ENCODE measurements at places on chromosomes 12 and 14. TPM values are rescaled to one million over a fixed set of nuclear protein-coding genes. Genes with fewer than 3 reads are reported as not detected.

- no peak for DNase-seq
Observed at GRCh38 chr12:121560392-121561008, 20.3 kb downstream of the KDM2B start.

- no peak for DNase-seq
Observed at GRCh38 chr14:61607570-61608244, 87.6 kb upstream of the HIF1A start.

DNA sequence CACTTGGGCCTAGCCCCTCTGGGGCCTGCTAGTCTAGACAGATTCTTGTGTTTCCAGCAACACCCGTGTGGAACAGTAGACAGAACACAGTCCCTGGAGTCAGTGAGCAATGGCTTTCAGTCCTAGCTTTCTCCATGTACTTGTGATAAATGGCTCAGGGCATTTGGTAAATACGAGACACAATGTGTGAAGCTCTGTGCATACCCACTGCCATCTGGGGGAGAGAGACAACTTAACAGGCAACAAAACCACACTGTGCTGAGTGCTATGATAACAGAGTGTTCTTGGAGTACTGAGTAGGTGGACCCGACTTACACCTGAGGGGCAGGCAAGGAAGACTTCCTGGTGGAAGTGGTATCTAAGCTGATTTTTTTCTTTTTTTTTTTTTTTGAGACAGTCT lies 86.3 kb upstream of the TBX3 start:
- DNase-seq = no peak

GRCh38 chr12:45310627-45310968 lies 94.7 kb downstream of the ANO6 start:
- DNase-seq = no peak

GRCh38 chr12:34286934-34287333 lies 264.6 kb downstream of the ALG10 start:
- no peak for DNase-seq

DNA sequence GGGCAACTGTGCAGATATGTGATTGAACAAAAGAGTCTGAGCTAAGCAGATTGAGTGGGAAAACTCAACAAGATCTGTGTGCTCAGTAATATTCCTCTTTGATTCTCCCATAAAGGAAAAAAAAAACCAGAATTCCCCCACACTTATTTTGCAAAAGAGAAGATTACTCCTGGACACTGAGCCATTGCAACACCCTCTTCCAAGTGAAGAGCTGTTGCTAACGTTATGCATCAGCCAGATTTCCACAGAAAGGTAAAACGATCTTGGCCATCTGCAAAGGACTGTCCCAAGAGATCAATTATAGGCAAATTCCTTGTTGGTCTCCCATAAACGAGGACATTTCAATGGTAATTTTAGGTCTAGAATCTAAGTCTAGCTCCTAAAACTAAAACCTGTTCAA lies 587.7 kb downstream of the C12orf50 start:
- no peak for DNase-seq

DNA sequence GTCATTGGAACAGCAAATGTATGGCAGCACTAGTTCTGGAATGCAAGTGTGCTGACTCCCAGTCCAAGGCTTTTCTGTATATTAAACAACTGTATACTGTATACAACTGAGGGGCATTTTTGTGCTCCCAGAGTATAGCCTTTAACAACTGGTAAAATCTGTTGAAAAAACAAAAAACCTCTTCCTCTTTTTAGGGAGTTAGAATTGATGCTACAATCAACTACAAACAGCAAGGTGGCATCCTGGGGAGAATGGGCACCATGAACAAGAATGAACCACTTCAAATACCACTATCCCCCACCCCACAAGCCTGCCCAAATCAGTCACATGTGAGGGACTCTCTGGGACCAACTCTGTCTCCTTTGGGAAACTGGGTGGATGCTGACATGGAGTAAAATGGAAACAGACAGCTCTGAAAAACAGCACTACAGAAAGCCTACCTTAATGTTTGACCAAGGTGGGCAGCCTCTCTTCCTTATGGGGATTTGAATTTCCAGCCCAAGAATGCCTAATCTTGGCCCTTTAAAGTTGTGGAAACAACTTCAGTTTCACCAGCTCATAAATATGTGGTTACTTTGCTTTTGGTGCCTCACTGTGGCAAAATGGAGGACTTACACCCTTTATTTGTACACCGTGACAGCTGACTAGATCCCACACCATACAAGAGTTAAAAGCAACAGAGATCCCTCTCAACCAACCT lies 7.5 kb downstream of the VTI1B start:
- no peak for DNase-seq

DNA sequence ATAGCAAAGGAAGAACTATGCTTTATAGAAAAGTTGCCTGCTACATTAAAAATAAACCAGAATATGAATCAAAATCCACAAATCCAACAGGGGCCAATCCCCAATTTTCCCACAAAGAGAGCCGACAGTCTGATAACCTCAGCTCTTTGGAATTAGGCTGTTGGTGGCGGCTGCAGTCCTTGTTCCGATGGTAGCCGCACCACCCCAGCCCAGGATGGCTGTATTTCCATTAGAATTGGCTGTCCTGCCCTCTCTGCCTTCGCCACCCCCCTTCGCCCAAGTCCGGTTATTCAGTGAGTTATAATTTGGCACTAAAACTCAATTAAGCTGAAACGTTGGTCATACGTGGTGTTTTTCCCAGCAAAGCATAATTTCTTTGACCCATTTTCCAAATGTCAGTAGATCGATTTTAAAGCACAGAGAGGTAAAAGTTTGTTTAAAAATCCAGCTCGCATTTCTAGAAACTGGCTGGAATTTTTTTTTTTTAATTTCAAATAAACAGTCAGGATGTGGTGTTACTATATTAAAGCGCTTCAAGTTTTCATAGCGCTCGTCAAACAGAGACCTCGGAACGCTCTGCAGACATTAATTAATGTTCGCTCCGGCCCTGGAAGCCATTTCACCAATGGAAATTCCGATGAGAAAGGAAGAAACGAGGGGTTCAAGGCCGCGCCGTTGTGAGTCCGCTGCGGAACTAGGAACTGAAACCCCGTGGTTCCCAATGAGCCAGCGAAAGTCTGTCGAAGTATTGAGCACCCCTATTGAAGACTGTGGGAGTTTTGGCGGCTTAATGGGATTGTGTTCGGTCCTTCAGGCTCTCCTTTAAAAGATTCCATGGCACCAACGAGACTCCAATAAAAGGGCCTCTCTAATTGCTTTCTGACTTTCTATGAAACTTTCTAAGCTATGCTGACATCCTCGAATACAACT lies 104.8 kb upstream of the DIO3 start:
- peak; percentile 31 for DNase-seq

DNA sequence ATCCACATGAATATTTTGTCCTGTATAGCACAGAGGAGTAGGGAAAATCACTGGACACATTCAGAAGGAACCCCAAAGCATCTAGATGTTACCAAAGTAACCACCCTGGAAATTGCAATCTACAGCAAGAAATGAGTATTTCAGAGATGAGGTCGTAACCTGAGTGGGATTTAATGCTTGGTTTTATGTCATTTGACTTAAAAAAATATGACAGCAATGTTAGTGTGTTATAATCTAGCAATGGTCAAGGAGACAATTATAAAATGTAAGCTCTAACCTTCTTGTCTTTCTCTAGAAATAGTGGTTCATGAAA lies 256.6 kb downstream of the NAV3 start:
- no peak for DNase-seq

- no peak for DNase-seq
Observed at GRCh38 chr14:78970677-78971076, 800.5 kb downstream of the NRXN3 start.

GRCh38 chr12:28967426-28967825 lies 181.7 kb upstream of the FAR2 start:
- DNase-seq = no peak

GRCh38 chr14:62882967-62883366 lies 162.3 kb downstream of the KCNH5 start:
- no peak for DNase-seq

DNA sequence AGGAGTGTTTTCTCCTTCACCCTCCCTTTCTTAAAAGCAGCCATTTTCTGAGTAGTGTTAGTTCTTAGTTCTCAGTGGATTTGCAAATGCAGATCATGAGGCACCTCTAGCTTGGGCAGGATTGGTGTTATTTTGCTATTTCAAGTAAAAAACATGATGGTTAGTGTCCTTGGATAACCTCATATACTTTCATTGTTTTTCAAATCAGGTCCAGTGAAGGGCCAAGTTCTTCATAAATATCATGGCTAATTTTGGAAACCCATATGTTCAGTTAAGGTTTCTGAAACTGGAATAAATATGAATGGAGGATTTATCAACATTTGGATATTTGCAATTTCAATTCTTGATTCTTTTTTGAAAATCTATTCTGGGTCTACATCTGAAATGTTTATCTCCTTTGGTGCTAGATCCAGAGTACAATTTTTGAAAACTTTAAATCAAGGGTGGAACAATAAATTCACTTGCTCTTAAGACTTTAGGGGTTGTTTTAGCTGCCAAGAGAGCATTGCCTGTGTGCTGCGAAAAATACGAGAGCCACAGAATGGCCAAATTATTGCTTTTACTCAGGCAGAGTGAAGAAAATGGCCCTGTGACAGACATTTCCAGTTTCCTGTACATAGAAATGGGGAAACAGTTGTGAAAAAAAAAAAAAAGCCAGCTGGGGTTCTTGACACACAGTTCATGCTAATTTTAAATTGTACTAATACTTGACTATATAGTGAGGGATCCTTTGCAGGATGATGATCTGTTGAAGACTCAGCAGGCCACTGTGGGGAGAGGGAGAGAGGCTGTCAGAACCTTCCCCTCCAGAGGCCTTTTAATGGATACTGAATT lies 104.6 kb downstream of the BICD1 start:
- DNase-seq = no peak

- no peak for DNase-seq
Observed at GRCh38 chr12:102479099-102479885, 1.1 kb downstream of the IGF1 start.

DNA sequence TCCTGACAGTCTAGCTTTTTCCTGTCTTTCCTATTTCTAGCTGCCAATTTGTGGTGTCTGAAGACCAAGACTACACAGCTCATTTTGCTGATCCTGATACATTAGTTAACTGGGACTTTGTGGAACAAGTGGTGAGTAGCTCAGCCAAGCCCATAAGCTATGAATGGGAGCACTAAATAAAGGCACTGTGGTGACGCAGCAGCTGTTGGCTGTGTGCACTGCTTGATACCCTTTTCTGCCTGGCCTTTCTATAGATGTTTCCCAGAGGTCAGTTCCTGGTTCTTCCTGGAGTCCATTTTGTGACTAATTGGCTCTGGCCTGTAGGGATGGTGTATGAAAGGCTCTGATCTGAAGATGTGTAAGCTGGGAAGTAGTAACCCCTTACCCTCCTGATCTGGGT lies 20.5 kb downstream of the RNF10 start:
- DNase-seq = no peak

- no peak for DNase-seq
Observed at GRCh38 chr14:81562818-81563217, 29.2 kb upstream of the SEL1L start.

DNA sequence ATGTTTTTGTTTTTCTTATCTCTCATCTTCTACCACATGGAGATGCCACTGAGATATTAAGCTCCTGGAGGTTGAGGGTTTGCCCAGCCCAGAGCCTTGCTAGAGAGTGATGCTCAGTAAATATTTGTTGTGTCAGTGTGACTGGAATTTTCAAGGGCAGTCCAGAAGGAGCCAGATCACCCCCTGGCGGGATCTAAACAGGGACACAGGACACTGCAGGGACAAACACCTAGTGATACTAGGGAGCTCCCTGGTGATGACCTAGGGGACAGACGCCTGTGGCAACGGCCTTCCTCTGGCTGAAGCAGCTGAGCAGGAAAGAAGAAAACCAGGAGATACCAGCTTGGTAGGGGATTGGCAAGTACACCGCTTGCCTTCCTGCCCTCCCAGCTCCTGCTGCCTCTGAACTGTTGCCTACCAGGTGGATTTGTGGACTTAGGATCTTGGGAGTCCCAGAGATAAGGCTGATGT lies 714.4 kb upstream of the TBX3 start:
- DNase-seq = no peak

DNA sequence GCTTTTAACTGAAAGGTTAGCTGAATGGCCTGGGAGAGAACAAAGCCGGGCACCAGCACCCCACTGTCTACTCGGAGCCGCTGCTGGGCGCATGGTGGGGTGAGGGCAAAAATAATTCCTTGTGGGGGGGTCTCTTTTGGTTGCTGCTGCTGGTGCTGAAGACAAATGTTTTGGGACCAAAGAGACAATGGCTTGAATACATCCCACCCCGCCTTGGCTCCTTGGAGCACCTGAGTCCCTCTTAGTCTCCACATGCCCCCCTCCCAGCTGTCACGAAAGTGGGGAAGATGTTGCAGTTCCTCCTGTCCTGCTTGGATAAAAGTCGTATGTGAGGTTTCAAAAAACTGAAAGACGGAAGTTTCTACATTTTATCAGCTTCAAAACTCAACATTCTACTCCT lies 85.0 kb downstream of the PIWIL1 start:
- DNase-seq = no peak

DNA sequence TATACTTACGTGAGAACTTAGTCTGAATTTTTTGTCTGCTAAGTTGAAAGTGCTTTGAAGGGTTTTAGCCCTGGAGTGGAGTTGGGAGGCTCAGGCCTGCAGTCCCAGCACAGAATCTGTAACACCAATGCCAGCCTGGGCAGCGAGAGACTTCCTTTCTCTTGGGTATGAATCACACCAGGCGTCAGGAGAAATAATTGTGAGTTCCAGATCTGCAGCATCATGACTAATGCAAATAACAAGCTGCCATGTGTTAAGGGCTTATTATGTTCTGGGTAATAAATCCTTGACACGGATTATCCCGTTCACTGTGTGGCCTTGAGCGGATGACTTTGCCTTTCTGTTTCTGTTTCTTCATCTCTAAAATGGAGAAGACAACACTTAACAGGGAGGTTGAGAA lies 70.6 kb downstream of the B4GALNT3 start:
- DNase-seq = no peak

DNA sequence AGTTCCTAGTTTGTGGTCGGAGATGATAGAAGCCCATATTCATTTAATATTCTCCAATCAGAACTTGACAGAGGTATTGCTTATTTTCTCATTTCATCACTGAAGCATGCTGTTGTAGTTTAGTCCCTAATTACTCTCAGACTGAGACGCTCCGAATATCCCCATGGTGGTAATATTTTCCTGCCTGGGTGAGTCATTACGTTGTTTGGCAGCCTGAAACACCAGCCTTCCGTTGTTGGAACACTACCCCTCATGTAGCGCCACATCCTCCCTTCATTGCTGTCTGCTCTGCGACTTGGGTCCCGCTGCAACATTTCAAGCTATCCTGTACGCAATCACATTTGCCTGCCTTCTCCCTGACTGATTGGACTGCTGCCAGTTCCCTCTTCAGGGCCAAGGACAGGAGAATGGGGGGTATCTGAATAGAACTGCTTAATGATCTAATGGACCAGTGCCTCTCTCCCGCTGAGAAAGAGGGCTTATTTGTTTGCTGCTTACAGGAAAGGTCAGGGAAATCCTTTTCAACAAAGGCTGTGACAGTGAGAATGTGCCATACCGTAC lies 369.1 kb downstream of the NPAS3 start:
- DNase-seq = peak; percentile 38

Gene C14orf132
- 134 TPM for total RNA-seq

Gene SENP1
- 13.9 TPM for total RNA-seq

Gene NTS
- total RNA-seq = not detected

Gene TCTN1
- 31.0 TPM for total RNA-seq

Gene BHLHE41
- 123 TPM for total RNA-seq

Gene MANSC4
- not detected for total RNA-seq

Gene ANKRD33
- total RNA-seq = 0.55 TPM

Gene CISTR
- total RNA-seq = not detected

Gene C14orf93
- 5.4 TPM for total RNA-seq

Gene OR4E2
- total RNA-seq = not detected

Gene PTGDR
- total RNA-seq = 0.82 TPM
